ENCODE measurements at places on chromosomes 7 and 10.

GRCh38 chr10:34664706-34665105, 150.4 kb downstream of the PARD3 start:
- no peak for DNase-seq

DNA sequence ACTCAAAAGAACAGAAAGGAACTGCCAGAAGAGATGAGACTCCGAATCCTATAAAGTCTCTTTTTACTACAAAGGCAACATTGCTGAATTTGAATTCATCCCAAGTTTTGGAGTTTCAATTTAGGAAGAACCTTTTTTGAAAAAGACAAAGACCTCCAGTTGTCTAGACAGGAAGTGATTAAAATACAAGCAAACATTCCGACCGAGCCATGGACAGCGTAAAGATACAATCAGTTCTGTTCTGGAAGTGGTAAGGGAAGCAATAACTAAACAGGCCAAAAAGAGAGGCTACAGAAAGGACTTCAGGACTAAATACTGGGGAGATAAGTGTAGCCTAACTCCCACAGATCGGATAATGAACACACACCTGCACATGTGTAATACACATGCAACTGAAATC, 101.0 kb downstream of the SMURF1 start:
- no peak for DNase-seq

DNA sequence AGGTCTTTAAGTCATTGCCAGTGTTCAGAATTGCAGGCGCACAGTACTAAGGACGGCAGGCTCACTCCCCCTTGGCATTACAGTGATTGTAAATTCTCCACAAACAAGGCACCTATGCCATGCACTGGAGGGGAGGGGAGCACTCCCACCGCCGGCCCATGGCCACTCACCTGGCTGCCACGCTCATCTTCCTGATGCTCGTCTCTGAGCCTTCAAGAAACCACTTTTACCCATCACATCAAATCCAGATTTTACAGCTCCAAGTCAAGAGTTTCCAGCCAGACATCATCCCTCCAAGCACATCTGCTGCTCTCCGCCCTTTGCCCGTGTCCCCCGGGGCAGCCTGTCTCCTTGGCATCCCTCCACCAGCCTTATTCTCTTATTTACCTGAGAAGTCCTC, 350.2 kb upstream of the SHH start:
- no peak for DNase-seq

- DNase-seq = peak; percentile 43
Observed at GRCh38 chr7:130071701-130072622, 1.6 kb downstream of the KLHDC10 start.

- no peak for DNase-seq
Observed at GRCh38 chr7:104960741-104961448, 53.1 kb upstream of the KMT2E start.

DNA sequence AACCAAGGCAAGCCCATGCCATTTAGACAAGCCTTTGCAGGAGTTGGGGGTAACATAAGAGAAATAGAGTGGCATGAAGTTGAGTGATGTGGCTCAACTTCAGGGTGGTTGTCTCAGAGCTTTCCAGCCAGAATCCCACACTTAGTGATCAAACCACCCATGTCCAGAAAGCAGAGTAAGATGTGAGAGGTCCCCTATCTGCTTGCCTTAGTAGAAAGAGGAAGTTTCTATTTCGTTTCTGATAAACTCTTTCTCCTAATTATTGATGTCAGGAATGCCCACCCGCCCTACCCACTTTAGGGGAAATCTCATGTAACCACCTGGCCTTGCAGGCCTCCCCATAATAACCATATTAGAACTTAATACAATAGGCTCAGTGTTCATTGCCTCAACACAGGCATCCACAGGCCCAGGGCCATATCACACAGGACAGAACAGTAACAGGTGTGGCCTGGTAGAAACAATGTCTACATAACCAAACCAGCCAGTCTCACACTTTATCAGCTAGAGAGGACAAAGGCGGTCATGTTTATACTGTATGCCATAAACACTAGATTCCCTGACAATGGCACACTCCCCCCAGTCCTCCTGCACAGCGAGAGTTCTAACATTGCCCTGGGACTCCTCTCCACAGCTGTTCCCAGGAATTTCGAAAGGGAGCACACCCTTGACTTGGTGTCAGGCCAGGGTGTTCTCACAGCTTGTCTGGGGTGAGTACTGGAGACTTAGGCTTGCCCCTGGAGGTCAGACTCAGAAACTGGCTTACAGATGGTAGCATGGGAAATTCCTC, 364.4 kb downstream of the CXCL12 start:
- no peak for DNase-seq

- DNase-seq = no peak
Observed at GRCh38 chr7:156105337-156106106, 293.3 kb upstream of the SHH start.

- DNase-seq = no peak
Observed at GRCh38 chr10:88187472-88187871, 324.0 kb downstream of the PTEN start.

DNA sequence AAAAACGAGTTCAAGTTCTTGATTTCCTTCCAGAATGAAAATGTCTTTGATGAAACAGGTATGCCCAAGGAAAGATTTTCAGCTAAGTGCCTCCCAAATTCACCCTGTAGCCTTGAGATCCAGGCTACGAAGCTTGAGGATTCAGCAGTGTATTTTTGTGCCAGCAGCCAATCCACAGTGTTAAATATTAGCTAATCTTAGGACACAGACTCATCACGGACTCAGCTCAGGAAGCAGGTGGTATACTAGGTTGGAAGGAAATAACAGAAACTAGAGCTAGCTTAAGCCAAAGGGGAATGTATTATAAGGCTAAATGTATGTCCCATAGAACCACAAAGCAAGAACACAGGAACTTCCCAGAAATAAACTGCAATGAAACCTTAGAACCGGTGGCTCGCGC, 151.0 kb upstream of the PRSS1 start:
- no peak for DNase-seq

GRCh38 chr10:50857579-50857978, 27.8 kb downstream of the A1CF start:
- DNase-seq = no peak

- no peak for DNase-seq
Observed at GRCh38 chr7:76165973-76166403, 35.7 kb upstream of the SRRM3 start.

- DNase-seq = no peak
Observed at GRCh38 chr7:20190560-20191390, 26.4 kb downstream of the MACC1 start.

All from kidney epithelial cell (primary cell).